ENCODE measurements at places on chromosomes 6 and 20.
A peak's percentile ranks its signal among the peaks of the same experiment; 100 is the strongest.

GRCh38 chr6:121828146-121828886, 392.9 kb downstream of the GJA1 start:
- DNase-seq: peak; percentile 70

DNA sequence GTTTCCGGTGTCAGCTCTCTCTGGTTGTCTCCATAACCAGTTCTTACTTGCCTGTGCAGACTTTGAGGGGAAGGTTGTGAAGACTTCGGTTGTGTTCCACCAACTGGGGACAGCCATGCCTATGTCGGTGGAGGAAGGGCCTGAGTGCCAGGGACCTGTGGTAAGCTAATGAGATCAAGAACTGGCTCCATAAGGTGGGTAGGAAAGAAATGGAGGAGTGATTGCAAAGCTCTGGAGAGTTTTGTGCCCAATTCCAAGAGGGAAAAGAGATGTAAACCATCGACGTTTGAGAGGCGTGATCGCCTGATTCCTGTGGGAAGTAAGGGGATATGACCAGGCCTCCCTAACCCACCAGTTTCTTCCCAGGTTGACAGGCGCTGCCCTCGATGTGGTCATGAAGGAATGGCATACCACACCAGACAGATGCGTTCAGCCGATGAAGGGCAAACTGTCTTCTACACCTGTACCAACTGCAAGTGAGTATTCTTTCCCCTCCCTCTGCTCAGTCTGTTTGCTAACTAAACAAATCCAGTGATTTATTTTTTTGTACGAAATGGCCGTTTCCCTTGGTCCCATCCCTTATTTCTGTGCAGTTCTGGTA, 893 bp downstream of the POLR1H start:
- peak; percentile 22 for DNase-seq

- no peak for DNase-seq
Measured at GRCh38 chr20:33181482-33182093, 13.6 kb downstream of the BPIFA2 start.

GRCh38 chr6:15800841-15801617, 138.2 kb upstream of the DTNBP1 start:
- DNase-seq: no peak
